SJCRH30 (cell line): ENCODE measurements at places on chromosomes 4 and X. TPM values are rescaled to one million over a fixed set of nuclear protein-coding genes. Genes with fewer than 3 reads are reported as not detected.

The SPANXC gene
- total RNA-seq, result not detected in 2 replicates

GRCh38 chr4:173517781-173518424, 12.1 kb downstream of the HAND2 start:
- DNase-seq, result no peak

DNA sequence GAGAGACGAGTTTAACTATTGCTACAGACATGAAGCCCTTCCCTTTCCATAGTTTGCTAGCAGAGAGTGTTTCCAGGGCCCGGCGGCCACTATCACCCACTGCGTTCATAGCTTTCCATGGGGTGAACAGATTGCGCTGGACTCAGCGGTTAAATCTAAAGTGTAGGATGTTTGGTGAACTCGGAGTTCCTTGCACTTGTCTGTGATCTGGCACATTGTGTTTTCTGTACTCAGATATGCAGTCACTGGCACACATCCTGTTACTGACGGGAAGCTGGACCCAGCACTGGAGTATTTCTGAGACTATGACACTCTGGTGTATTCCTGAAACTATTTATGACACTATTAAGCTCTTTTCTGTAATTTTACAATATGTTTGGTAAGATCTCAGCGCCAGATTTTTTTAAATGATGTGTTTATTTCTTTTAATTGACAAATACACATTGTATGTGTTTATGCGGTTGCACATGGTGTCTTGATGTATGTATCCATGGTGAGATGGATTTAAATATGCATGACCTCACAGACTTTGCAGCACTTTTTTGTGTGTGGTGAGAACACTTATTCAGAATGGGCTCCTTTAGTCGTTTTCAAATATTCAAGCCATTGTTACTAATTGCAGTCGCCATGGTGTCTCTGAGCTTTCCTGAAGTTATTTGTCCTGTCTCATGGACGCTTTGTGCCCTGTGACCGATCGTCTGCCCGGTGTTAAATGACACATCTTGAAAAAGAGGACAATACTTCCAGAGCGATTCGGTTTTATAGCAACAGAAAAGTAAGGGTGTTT, 14.1 kb downstream of the CD99 start:
- DNase-seq, result no peak

DNA sequence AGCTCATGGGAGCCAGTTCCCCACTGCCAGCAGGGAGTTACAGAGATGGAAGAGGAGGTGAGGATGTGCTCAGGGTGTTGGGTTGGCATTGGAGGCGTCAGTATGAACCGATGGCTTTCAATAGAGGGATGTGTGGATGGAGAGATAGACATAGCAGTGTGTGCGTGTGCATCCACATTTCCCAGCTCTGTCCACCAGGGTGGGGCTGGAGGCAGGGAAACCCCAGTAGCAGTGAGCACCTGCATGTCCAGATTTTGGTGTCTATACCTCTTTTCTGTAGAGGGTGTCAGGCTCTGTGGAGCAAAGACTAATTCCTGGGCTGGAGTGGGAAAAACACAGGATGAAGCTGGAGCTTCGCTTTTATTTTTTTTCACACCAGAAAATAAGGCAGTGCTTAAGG, 37.2 kb upstream of the HGFAC start:
- DNase-seq, result no peak
